T-helper 1 cell (primary cell): ENCODE measurements at places on chromosomes 13 and 19.

- DNase-seq: no peak
These were observed 13.5 kb downstream of the CRYL1 start for GRCh38 chr13:20512042-20512683.

- peak; percentile 55 for DNase-seq
These were observed 133.9 kb downstream of the DCT start for GRCh38 chr13:94345374-94346195.

GRCh38 chr19:14670408-14670807 is 4.2 kb downstream of the ADGRE3 start:
- DNase-seq: no peak

DNA sequence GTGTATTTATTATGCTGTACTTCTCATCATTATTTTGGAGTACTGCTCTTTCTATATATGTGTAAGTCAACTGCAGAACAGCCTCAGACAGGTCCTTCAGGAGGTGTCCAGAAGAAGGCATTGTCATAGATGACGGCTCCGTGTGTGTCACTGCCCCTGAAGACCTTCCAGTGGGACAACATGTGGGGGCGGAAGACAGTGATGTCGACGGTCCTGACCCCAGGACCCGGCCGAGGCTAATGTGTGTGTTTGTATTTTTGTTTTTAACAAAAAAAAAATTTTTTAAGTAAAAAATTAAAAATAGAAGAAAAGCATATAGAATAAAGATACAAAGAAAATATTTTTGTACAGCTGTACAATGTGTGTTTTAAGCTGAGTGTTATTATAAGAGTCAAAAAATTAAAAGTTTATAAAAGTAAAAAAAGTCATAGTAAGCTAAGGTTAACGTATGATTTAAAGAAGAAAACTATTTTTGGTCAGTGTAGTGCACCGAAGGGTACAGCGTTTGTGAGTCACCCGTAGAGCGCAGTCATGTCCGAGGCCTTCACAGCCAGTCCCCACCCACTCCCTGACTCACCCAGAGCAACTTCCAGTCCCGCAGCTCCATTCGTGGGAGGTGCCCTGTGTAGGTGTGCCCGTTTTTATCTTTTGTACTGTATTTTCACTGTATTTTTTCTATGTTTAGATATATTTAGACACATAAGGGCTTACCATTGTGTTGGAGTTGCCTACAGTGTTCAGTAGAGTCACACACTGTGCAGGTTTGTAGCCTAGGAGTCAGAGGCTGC is 42.2 kb upstream of the SPACA7 start:
- no peak for DNase-seq

GRCh38 chr13:32911506-32911905 is 104.7 kb upstream of the KL start:
- peak; percentile 73 for DNase-seq

DNA sequence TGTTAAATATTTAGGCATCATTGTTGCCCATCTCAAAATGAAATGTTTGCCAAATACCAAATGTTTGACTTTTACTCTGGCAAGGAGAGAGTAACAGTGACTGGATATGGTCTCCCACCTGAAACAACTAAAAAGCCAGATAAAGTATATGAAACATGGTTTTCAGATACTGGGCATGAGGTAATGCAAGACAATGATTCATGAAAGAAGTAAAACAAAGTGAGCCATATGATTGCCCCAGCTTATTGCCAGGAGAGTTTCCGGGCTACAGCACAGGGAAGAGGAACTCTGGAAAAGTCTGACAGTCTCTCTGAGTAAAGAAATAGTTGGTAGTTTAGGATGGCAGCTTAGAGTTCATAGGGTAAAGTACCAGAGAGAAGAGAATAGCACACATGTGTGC is 354.6 kb downstream of the DNAJC15 start:
- no peak for DNase-seq
